ENCODE measurements at places on chromosomes 6 and 20.

DNA sequence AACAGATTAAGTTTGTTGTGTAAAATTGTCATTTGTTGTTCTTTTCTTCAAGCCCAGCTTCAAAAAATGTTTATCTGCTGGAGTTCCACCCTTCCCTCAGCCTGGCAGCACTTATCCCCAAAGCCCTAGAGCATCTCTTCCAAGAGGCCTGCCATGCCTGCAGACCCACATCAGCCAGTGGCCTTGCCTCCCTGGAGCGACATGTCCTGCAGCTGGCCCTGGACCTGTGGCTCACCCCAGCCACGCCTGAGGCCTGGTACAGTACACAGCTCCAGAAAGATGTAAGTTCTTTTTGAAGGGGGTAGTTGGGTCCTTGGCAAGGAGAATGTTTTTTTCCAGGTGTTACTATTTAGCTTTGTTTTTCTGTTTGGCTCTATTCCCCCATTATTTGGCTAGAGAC is 124.8 kb downstream of the CD164 start:
- no peak for DNase-seq

DNA sequence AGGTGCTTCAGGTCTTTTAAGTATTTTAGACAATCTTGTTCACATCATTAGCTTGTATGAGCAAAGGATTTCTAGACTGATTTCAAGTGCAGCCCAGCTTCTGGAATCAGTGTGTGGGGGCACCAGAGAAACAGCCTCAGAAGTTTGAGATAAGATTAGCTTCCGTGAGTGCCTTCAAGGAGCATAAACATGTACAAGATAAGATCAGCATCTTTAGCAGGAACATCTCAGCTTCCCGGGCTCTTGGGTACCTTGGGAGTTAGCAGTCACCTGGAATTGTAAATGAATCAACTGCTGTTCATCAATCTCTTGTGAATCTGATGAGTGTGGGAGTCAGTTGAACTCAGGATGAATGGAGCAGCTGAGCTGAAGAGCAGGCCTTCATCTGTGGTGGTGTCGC is 12.0 kb upstream of the CITED2 start:
- no peak for DNase-seq

DNA sequence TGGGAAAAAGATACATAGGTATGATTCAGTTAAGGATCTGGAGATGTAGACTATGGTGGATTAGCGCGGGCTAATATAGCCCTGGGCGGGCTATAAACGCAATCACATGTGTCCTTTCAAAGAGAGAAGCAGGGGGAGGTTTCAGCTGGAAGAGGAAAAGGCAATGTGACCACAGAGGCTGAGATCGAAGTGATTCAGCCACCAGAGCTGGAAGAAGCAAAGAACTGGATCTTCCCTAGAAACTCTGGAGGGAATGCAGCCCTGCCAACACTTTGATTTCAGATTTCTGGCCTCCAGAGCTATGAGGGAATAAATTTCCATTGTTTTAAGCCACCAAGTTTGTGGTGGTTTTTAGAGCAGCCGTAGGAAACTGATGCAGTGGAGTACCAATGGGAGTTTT is 81.5 kb upstream of the NHSL1 start:
- no peak for DNase-seq

- no peak for DNase-seq
Measured at GRCh38 chr6:158283304-158283980, 28.8 kb upstream of the TULP4 start.

- DNase-seq = no peak
Measured at GRCh38 chr6:139204978-139205377, 70.1 kb downstream of the HECA start.

GRCh38 chr6:24117021-24117420 is 9.0 kb upstream of the NRSN1 start:
- DNase-seq = no peak

- no peak for DNase-seq
Measured at GRCh38 chr6:96841345-96841744, 4.1 kb upstream of the GPR63 start.

- DNase-seq = no peak
Measured at GRCh38 chr20:49758781-49759180, 45.1 kb upstream of the B4GALT5 start.

DNA sequence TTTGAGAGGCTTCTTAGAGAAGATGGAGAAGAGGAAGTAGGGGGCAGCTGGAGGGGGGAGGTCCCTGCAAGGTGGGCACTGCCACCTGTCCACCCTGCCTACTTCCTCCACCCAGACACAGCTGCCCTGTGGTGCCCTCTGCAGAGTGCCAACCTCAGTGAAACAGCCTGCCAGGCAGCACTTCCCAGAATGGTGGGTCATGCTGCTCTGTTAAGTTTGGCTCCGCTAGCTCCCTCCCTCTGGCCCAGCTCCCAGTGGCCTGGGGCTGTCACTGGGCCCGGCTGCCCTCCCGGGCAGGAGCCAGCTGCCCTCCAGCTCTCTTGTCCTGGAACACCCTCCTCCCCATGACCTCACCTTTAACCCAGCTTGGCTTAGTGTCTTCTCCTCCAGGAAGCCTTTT is 5.1 kb upstream of the EPB41L1 start:
- DNase-seq = peak; percentile 44

- no peak for DNase-seq
Measured at GRCh38 chr20:22423190-22423832, 161.1 kb downstream of the FOXA2 start.
